ENCODE measurements at places on chromosomes 3 and 15.
A peak's percentile ranks its signal among the peaks of the same experiment; 100 is the strongest.

- DNase-seq, result no peak
Measured at GRCh38 chr3:61454801-61455200, 106.6 kb upstream of the PTPRG start.

DNA sequence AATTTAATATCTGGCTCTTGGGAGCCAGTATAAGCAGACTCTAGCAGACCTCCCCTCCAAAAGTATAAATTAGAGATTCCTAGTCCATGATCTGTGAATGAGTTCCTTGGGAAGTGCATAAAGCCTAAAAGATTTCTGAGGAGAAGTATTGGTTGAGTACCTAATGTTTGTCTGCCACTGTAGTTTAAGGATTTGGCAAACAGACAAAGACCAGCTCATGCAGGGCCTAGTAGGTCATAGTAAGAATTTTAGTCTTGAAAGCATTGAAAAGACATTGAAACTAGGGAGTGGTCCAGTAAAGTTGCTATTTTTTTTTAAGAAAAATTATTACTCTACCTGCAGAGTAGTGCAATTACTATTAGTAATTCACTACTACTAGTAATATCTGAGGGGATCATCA lies 67.5 kb downstream of the SPRED1 start:
- DNase-seq, result no peak

GRCh38 chr15:44194323-44195150 lies 534 bp downstream of the FRMD5 start:
- peak; percentile 23 for DNase-seq

DNA sequence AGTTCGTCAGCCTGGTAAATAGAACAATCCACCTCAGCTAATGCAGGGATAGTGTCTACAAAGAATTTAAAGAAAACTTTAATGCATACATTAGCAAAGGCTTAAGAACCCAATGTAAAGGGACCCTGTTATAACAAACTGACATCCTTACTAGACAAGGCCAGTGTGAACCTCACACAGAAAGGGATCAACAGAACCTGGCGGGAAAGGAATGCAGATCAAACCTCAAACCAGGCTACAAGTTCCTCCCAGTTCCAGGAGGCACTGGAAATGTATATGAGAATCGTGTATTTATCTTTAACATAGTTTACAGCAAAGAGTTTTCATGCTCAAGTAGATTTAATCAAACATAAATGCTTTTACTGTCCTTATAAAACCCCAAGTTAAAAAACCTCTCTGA lies 37.6 kb upstream of the ATP11B start:
- DNase-seq, result no peak

GRCh38 chr3:167930453-167930852 lies 165.3 kb downstream of the GOLIM4 start:
- no peak for DNase-seq

- DNase-seq, result no peak
Measured at GRCh38 chr15:85702321-85703101, 92.2 kb downstream of the KLHL25 start.

GRCh38 chr3:33645060-33645647 lies 72.9 kb downstream of the CLASP2 start:
- DNase-seq, result no peak

DNA sequence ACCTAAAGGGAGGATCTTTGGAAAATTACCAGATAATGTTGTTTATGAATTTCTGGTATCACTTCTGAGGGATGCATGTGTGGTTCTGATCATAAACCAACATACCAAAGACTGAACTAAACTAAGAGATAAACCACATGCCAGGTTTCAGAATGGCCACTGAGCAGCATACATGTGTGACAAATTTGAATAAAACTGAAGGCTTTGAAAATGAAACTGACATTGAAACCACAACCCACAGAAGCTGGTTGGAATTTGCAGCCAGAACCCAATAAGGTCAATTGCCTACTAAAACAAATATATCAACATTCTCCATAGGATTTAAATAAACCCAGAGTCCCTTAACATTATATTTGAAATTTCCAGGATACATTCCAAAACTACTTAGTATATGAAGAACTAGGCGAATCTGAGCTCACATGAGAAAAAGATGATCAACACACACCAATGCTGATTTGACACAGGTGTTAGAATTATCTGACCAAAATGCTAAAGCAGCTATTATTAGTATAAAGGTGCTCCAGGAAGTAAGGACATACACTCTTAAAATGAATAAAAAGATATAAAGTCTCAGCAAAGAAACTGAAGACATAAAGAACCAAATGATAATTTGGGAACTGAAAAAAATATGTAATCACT lies 125.0 kb downstream of the ZNF280D start:
- no peak for DNase-seq

DNA sequence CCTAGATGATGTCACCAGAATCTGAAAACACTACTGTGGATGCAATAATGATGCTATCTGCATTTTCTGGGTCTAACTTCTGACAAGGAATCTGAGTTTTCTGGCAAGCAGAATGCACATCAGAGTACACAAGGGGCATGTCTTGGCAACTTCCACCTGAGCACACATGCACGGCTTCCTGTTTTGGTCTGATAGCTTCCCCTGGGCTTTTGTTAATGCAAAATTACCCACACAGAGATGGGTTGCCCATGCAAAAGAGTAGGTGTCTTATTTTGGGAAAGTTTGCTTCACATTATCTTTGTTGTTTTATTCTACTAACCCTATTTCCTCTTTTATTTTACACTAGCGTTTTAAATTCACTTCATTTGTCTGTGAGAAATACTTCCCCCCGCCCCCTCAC lies 74.2 kb upstream of the SATB1 start:
- no peak for DNase-seq

GRCh38 chr3:88997260-88997659 lies 110.2 kb upstream of the EPHA3 start:
- DNase-seq, result no peak

- DNase-seq, result peak; percentile 69
Measured at GRCh38 chr3:49903451-49904424, at the start of gene MST1R. Gene MST1R, minus strand, starts transcription at chr3:49903873. Its CDS starts 264 bp downstream, at chr3:49903609.

DNA sequence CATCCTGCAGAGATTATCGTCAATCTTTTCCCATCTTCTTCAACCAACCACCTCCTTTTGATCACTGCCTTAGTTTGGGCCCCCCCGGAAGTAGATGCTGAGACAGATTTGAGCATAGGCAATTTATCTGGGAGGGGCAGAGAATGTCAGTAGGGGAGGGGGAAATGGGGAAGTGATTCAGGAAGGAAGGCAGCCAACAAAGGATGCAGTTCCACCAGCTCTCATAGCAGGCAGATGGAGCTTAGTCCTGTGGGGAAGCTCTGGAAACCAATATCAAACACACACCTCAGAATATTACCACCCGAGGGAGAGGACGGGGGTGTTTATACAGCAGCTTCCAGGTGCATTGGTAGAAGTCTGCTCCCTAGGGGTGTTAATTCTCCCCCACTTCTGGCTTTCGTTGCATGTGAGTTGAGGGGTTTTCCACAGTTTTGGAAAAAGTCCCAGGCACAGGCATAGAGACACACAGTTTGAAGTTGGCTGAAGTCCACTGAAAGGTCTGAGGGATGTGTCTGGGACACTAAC lies 91.5 kb upstream of the TNFAIP8L3 start:
- DNase-seq, result no peak

DNA sequence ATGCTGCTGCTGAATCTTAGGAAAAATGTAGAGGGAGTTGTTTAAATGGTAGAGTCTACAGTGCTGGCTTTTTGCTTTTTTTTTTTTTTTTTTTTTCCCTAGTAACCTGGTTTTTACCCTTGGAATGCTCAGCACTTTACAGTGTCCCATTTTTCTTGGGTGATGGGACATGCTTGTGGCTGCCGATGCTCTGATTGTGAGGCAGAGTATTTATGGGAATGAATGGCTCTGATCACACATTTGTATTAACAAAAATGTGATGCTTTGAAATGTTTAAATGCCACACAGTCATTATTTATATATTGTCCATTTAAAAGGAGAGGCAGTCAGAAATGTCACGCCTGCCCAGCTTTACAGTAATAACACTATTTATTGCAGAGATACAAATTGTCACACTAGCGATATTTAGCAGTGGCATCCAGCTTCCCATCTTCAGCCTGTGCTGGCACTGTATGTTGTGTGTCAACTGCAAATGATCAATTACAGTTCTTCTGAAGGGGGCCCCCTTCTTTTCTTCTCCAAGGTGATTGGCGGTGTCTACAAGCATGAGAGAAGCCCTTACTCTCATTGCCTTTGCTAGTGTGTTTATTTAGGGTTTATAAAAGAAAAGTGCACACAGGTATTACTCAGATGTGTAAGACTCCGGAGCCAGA lies 30.9 kb upstream of the IGF1R start:
- no peak for DNase-seq
